ENCODE measurements at places on chromosomes 5 and 9.
A peak's percentile ranks its signal among the peaks of the same experiment; 100 is the strongest.

- no peak for DNase-seq
Measured at GRCh38 chr9:99978221-99978620, 71.8 kb downstream of the STX17 start.

DNA sequence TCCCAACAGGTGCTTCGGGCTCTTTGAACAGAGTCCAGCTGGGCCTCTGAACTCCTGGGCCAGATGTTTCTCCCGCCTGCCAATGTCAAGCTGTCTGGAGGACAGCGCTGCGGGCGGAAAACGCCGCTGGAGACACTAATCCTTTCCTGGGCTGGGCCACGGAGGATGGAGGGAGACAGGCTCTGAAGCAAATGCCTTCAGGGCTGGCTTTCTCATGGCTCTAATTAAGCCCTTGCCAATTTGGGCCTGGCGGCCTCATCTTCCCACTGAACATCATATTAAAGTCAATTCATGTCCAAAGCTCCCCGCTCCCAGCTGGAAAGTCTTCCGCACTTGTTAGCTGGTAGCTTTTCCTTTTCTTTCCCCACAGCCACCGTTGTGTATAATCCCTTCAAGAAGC is 72.7 kb downstream of the NTNG2 start:
- no peak for DNase-seq

DNA sequence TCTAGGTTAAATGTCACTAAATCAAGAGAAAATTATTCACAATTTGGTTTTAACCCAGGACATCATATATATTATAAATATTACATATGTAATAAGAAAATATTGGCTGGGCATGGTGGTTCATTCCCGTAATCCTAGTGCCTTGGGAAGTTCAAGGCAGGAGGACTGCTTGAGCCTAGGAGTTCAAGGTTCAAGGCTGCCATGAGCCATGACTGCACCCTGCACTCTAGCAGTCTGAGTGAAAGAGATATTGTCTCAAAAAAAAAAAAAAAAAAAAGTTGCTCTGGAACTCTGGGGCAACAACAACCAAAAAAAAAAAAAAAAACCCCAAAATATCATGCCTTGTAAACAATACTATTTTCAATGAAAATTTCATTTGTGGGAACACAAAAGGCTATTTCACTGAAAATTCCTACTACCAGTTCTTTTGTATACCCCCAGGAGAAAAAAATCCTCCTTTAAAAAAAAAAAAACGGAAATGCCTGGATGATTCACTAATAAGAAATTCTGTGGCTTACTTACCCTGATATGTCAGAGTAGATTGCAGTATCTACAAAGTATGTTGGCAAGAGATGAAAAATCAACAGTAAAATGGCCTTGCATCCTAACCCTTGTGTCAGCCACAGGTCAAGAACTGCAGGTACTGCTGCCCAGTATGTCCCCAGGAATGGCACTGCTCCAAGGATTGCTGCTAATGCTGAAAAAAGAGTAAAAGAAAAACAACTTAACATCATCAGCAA is 22.6 kb upstream of the CTNNAL1 start:
- no peak for DNase-seq

DNA sequence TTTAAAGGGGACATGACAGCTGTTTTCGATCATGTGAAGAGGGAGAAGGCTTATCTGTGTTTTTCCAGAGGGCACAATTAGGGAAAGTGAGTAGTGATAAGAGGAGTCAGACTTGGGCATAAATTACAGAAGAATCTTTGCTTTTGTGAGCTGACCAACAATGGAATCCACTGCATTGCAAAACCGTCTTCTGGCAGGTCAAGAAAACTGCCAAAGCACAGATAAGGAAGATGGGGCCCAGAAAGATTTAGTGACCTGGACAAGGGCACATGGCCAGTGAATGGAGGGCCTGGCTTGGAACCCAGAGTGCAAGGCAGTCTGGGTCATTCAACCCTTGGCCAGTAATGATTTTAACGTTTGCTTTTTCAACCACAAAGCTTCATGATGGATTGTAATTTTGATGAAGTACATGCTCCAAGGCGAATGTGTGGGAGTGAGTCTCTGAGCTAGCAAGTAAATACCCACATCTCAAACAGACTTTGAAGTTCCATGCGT is 153.2 kb upstream of the MAST4 start:
- no peak for DNase-seq

- DNase-seq, result no peak
Measured at GRCh38 chr5:144142139-144142823, 28.2 kb downstream of the YIPF5 start.

GRCh38 chr5:14706615-14707021 is 42.1 kb downstream of the OTULIN start:
- no peak for DNase-seq

DNA sequence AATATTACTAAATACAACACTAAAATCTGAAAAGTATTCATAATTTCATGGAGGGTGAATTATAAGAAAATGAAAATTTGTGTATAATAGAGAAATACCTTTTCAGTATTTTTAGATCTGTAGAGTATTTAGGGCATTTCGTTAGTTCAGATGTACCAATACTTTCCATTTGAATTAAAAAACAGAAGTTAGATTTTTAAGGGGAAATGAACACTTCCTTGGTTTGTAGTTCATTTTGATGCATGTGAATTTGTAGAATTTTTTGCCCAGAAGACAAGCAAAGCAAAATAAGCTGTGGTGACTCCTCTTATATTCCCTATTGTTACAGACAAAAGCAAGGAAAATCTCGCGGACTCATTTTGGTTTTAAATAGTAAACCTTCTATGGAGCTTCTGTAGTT is 209.0 kb upstream of the RPS23 start:
- no peak for DNase-seq

DNA sequence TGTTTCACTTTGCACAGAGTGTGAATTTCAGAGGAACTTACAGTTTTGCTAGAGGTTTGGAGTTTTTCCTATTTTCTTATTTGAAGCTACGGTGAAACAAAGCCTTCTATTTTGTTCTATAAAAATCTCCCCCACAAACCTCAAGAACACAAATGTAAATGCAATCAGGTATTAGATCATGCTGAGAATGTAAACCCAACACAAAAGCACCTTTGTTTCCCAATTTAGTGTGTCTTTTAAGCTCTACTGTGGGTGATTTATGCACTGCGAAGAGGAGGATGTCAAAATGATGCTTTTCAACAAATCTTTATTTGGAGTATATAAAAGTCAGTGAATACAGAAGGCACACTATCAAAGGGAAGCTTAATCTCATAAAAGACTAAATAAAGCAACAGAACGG is 4.3 kb upstream of the DRD1 start:
- no peak for DNase-seq

DNA sequence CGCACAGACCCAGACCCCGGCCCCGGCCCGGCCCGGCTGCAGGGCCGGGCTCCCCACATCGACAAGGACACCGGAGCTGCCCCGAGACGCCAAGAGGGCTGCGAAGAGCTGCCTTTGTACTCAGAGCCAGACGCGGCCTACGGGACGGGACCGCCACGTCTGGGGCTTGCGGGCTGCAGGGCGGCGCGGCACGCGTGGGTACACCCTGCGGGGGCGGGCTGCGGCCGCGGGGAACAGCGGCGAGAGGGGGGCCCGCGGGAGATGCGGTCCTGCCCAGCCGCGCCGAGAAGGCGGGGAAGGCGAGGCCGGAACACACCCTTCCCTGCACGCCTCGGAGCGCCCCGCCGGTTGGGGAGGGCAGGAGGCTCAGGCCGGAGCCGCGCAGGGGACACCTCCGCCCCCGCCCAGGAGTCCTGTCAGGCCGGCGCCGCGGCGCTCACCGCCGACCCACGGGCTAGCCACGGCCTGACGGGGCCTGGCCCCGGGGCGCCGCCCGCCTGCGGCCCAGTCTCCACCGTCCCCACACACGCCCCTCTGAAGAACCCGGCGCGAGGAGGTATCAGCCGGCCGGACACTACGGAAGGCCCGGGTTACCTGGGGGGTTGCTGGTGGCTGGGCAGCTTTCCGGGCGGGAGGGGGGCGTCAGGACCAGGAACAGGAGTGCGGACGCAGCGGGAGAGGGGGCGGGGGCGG is 478 bp downstream of the RAB14 start:
- DNase-seq, result peak; percentile 71

GRCh38 chr5:168781941-168782571 is 202.9 kb upstream of the PANK3 start:
- no peak for DNase-seq

- no peak for DNase-seq
Measured at GRCh38 chr9:95112436-95113280, 204.9 kb downstream of the FANCC start.

GRCh38 chr9:113992994-113993393 is 85.1 kb downstream of the AMBP start:
- DNase-seq, result no peak

DNA sequence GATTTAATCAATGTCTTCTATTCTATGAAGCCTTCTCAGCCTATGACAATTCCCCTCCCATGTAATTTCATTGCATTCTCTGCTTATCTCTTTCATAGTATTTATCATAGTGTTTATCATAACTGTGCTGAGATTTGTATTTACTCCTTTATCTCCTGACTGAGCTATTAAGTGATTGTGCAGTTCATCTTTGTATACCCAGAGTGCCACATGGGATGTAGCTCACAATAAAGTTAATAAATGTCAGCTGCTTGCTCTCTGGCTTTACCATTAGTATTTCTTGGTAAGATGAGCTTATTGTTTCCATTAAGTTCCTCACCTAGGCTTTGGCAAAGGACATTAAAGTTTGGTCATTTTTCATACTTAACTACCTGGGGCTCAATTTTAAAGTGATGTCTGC is 275.1 kb upstream of the MPDZ start:
- no peak for DNase-seq

DNA sequence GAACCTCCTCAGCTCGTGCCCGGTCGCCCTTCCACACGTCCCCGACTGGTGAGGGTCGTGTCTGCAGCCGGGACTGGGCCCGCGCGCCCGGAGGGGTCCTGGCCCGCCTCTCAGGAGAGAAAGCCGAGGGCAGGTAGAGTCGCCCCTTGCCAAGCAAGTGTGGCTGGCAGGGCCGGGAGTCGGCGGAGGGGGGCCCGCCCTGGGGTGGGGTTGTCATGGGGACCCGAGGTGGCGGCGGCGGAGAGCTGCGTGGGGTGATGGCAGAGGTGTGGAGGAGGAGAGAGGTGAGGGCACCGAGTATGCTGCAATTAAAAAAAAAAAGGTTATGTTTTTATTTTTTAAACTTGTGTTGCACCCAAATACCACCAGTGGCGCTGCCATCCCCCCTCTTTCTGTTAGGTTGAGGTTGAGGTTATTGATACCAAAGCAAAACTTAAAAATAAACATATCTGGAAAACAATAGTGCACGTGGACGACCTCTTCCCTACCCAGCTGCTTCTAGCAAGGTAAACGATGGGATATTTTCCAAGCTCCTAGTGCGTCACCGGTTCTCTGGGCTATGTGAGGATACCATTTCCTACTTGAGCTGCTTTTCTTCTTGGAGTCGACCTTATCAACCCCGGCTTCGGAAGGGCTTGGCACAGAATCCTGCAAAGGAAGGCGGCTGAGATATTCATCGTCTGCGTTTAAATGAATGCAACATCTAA is 660 bp downstream of the SCAMP1 start:
- peak; percentile 82 for DNase-seq

GRCh38 chr5:123433596-123433995 is 10.4 kb upstream of the CEP120 start:
- DNase-seq, result no peak

GRCh38 chr5:172140120-172140519 is 47.9 kb downstream of the STK10 start:
- DNase-seq, result no peak

Data from activated CD8-positive, alpha-beta memory T cell treated with anti-CD3 and anti-CD28 coated beads, Interleukin-2, amount 50 U/mL, for 48 hours (primary cell).